Activated gamma-delta T cell treated with anti-CD3 and anti-CD28 coated beads, Interleukin-2, amount 50 U/mL, for 16 hours (primary cell): ENCODE measurements at places on chromosomes 3 and 15.

DNA sequence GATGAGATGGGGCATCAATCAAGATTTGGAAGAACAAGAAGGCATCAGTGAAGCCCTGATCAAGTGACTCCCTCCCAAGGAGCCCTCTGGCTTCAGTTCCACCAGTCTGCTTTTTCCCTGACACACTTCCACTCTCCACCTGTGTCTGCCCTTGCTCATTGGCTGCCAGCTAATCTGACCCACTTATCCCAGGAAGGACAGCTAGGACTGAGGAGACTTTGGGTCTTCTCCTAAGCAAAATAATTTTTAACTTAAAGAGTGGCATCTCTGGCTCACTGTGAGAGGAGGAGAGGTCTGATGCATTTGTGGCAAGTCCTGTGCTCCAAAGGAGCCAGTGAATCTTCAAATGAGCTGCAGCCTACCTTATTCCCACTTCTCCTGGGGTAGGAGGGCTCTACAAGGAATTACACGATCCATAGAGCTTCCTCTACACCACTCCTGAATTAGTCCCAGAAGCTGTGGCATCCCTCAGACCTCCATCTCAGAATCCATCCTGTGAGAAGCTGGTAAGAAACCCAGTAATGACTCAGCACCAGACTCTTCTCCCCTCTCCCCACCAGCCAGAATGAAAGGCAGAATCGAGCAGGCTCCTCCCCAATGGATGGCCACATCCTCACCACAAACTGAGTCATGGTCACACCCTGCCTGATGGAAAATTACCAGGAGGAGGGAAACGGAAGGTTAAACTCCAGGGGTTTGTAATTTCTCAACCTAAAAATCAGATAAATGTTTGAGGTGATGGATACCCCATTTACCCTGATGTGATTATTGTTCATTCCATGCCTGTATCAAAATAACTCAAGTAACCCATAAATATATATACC, 6.3 kb upstream of the PKM start:
- no peak for DNase-seq

GRCh38 chr15:48560321-48561051, 85.0 kb downstream of the FBN1 start:
- DNase-seq: no peak

DNA sequence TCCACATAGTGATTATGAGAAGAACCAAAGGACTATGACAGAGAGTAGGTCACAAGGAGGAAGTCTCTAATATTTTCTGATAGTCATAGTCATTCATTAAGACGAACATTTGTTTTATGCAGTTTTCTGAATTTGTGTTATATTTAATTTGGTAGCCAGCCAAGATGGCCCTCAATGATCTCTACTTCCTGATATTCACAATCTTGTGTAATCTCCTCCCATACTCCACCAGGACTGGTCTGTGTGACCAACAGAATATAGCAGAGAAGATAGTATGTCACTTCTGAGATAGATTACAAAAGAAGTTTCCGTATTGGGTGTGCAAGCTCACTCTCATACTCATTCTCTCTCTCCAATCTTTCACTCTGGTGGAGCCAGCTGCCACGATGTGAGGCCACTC, 30.8 kb downstream of the HLTF start:
- no peak for DNase-seq

GRCh38 chr15:34327906-34328305, 9.7 kb downstream of the SLC12A6 start:
- no peak for DNase-seq

DNA sequence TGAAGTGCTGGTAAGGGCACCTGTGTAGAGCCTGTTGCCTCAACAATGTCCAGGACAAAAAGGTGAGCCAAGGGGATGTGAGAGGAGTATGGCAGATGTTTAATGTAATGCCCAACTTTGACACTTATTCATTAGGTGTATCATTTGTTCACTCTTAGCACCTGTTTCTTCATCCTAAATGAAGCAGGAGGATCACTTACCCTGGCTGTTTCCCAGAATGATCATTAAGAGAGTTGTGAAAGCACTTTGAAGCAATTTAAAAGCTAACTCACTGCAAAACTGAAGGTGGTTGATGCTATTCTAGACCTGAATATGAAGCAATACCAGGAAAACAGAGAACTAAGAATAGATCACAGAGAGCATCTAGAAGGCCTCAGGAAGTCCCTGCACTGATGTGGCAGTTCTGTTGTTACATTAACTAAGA, 3.4 kb upstream of the HHLA2 start:
- DNase-seq: no peak

DNA sequence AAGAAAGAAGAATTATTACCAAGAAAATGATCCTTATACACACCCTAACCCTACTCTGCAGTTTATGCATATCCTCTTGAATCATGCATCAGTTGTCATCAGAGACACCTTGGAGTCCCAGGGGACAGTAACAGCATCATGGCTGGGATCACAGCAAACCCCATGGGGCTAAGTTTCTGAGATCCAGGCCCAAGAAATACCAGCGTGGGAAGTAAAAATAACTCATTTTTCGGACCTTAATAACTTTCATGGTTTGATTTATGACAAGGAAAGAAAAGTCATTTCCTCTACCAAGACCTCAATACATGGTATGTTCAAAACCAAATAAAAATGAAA, 38.8 kb upstream of the B3GNT5 start:
- no peak for DNase-seq

GRCh38 chr3:172260381-172260780, 187.9 kb downstream of the GHSR start:
- DNase-seq: no peak

DNA sequence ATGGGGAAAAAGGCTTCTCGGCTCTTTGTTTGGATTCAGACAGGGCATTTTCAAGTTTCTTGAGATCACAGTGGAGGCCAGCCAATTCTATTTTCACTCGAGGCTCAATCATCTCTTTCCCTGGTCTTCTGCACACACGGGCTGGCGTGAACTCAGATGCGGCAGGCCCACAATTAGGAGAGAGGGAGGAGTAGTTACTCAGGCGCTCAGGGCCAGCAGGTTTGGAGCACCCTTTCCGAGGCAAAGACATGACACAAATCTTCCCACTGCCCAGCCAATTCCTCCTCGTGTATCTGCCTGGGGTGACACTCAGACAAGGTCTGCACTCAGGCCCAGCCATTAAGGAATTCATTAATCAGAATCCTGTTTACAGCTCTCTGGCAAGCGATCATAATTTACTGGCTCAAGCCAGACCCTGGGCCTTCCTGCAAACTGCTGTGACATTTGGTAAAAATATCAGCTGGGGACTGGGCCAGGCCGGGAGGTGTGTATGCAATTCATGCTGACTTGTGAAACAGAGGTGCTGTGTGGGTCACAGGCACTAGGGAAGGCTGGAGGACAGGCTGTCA, 68.1 kb upstream of the TLE3 start:
- DNase-seq: no peak

- no peak for DNase-seq
Observed at GRCh38 chr3:162641907-162642306, 1145.3 kb downstream of the OTOL1 start.

DNA sequence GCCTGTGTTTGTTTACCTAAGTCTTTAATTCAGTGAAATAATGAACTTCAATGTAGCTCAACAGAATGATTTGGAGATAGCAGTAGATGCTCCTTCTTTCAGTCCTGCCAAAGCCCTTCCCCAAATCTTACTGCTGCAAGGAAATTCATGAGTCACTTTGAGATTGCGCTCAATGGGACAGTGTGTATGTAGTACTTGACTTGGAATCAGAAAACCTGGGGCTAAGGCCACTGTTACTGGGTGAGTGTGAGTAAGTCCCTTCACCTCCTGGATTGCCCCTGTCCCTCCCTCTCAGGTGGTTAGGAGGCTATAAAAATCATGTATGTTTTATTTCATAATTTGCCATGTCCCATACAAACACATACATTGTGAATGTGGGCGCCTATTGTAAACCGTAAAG, 29.9 kb downstream of the ATP13A5 start:
- no peak for DNase-seq

- no peak for DNase-seq
Observed at GRCh38 chr3:41247055-41248004, 48.0 kb downstream of the CTNNB1 start.

DNA sequence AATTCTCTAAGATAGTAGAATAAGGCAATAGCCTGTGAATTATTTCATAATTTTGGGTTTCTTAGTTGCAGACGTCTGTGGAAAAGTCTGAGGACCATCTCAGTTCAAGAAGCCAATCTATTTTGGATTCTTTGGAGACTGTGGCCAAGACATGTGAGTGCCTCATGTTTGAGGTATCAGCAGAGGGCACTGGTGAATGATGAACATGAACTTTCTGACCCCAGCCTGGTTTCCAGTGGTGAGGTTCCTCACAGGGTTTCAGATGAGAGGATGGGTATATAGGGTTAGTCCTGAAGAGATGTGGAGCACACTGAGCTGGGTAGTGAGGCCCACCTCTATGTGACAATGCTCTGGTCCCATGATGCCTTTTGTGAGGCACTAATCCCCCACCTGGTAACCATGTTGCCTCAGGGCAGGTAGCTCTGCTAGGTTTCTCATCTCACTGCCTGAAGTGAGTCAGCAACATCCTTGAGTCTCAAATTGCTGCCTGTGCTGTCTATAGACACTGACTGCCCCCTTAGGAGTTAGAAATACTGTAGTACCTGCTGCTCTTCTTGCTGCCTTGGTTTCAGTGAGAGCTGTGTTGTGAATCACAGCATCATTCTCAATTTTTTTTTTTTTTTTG, 32.3 kb downstream of the C3orf62 start:
- no peak for DNase-seq

DNA sequence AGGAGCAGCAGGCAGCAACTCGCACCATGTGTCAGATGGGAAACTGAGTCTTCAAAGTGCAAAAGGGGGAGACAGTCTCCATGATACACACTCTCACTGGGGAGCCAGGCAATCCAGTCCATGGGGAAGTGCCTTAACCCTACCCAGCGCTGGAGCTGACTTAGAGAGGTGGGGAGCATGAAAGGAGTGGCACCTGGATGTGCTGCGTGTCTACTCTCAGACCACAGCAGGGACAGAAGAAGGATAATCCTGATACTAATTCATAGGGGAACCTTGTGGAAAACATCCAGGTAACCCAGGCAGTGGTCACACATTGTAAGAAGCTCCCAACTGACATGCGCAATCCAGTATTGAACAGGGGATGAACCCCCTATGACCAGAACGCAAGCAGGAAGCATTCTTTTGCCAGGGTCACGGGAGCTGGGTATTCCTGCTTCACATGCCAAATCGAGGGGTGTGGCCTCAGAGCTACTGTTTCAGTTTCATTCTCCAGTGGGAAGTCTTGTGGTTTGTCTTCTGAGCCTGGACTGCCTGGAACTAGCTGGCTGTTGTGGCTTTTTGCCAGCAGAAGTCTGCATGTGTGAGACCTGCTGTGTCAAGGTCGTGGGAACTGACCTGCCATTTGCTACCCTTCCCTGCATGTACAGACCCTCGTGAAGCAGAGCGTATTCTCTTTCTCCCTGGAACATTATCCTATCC, 367.6 kb upstream of the NDN start:
- DNase-seq: no peak

- no peak for DNase-seq
Observed at GRCh38 chr15:92184142-92184541, 209.5 kb upstream of the ST8SIA2 start.

DNA sequence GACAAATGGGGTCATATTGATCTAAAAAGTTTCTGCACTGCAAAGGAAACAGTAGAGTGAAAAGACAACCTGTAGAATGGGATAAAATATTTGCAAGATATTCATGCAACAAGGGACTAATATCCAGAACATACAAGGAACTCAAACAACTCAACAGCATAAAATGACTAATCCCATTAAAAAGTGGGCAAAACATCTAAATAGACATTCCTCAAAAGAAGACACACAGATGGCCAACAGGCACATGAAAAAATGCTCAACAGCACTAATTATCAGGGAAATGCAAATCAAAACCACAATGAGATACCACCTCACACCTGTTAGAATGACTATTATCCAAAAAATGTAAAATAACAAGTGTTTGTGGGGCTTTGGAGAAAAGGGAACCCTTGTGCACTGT, 8.8 kb downstream of the SLC12A8 start:
- DNase-seq: no peak

DNA sequence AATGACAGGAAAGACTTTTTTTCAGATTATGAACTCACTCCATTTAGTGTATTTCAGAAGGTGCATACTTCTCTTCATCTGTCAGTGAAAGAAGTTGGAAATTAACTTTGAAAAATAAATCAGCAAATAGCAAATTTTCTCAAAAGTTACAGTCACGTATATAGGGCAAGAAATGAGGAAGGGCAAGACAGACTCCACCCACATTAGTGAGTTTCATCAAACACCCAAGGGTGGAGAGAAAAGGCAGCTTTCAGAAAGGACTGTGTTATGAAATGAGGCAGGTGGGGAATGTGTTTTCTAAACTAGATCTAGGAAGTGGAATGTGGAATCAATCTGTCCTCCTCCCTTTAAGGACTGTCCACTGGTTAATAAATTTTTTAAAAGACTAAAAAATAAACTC, 2.9 kb downstream of the SLC22A13 start:
- DNase-seq: no peak

DNA sequence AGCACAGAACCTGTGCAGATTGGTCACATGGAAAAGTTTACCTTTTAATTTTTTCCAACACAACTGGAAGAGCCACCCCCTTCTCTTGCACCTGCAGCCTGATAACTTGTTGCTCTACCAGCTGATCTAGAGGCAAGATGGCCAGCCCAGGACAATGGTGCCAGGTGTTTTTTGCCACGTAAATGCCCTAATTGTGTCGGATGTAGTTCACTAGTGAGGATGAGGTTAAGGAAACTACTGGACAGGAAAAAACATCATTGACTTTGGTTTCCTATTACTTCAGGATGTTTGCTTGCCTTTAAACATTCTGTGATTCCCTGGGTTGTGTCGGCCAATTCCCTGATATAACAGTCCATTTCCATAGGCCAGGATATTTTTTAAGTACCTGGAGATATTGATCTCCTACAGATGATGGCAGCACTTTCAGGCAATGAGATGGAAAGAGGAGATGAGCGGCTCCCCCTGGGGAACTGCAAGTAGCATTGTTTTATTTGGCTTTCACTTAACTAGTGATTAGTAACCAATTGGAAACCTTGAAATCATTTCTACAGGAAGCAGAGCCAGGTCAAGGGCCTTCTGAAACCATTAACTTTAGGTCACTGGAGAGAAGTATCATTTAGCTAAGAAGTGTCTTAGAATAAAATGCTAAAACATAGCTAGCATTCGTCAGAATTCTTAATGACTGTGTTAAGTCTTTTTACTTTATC, 72.5 kb downstream of the OSBPL10 start:
- no peak for DNase-seq

DNA sequence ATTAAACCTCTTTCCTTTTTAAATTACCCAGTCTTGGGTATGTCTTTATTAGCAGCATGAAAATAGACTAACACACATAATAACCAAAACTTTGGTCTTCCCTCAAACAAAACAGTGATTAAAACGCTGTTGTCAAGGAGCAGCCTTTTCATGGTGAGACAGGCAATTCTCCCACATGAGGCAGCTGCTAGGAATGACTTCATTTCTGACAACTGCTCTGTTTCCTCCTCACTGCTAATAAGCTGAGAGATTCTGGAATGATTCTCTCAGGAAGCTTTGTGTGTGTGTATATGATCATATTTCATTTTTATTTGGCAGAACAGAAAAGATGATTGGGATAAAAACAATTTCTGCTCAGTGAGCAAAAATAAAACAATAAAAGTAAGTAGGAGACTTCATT, 580.6 kb upstream of the ADAMTS9 start:
- no peak for DNase-seq

- DNase-seq: no peak
Observed at GRCh38 chr15:93801206-93801605, 430.2 kb upstream of the MCTP2 start.
